ENCODE measurements at places on chromosomes 11 and 22.
A peak's percentile ranks its signal among the peaks of the same experiment; 100 is the strongest.

DNA sequence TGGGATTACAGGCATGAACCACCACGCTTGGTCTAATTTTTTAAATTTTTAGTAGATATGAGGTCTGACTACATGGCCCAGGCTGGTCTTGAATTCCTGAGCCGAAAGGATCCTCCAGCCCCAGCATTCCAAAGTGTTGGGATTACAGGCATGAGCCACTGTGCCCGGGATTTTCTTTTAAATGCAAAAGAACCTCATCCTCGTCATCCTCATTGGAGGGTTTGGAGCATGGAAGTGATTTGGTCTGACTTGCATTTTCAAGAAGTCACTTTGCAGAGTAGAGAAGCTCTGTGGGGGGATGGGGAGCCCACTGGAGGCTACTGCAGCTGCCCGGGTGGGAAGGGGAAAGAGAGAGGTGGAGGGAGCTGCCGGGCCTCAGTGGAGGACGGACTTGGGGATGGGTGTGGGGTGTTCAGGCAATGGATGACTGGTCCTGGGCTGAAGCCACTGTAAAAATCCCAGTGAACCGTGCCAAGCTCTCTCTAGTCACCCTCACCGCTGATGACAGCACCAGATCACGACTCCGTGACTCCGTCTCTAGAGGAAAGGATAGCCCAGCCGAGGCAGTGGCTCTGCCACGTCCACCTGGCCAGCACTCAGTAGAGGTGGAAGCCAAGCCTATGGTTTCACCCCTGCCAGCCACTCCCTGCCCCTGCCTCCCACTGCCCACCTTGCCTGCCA is 32.8 kb upstream of the SLC22A12 start:
- no peak for DNase-seq

DNA sequence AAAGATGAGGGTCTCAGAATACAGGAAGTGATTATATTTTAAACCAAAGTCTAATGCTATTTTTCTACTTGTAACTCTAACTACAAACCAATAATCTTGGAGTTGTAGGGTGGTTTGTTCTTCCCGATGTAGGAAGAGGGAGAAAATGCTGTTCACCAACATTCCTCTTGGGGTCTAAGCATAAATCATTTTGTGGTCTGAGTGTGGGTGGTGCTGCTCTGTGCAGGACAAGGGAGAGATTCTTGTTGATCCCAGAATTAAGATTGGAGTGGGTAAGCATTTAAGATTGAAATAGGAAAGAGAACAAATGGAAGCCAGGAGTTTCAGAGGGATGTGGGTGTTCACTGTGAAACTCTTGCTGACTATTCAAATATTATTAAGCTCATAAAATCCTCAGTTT is 38.6 kb upstream of the MMP13 start:
- DNase-seq: no peak

GRCh38 chr11:102289592-102289991 is 27.7 kb upstream of the BIRC3 start:
- DNase-seq: no peak

DNA sequence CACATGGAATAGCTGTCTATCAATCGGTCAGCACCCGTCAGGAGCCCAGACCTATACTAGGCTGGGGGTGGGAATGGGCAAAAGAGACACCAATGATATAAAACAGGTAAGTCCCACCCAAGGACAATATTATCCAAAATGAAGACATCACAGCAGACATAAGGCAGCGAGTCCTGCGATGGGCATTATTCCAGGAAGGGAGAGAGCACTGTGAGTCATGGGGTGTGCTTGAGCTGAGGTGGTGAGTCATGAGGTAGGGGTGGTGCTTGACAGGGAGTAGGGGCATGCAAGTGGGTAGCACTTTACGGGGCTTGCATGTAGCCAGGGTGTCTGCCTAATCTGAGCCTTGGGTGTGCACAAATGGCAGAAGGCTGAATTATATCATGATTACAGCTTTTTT is 605.0 kb upstream of the CADM1 start:
- no peak for DNase-seq

DNA sequence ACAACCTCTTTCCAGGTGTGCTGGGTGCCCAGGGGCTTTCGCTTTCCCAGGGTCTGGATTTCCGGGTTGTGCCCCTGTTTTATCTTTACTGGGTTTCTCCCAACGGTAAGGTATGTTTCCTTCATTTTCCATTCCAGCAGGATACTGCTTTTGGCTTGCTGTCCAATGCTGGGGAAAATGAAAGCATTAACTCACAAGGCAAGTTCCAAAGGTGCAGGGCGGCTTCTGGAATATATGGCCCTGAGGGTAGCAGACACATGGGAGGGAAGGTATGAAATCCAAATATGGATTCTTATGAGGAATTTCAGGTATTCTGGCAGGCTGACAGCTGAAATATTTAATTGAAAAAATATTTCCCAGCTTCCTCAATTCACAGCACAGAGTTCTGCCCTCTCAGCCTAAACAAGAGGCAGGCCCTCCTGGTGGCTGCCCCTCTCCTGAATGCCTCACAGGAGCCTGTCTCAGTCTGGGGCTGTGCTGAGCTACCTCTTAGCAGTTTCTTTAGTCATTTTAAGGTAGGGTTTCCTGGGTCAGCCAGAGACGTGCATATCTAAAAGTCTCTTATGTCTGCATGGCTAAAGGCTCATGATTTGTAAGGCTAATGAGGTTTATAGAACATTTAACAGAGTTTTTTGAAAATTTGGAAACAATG is 318.6 kb upstream of the B3GAT1 start:
- DNase-seq: no peak

- no peak for DNase-seq
Observed at GRCh38 chr11:16126362-16126761, 230.0 kb downstream of the SOX6 start.

GRCh38 chr22:46008291-46008690 is 31.3 kb upstream of the WNT7B start:
- no peak for DNase-seq

DNA sequence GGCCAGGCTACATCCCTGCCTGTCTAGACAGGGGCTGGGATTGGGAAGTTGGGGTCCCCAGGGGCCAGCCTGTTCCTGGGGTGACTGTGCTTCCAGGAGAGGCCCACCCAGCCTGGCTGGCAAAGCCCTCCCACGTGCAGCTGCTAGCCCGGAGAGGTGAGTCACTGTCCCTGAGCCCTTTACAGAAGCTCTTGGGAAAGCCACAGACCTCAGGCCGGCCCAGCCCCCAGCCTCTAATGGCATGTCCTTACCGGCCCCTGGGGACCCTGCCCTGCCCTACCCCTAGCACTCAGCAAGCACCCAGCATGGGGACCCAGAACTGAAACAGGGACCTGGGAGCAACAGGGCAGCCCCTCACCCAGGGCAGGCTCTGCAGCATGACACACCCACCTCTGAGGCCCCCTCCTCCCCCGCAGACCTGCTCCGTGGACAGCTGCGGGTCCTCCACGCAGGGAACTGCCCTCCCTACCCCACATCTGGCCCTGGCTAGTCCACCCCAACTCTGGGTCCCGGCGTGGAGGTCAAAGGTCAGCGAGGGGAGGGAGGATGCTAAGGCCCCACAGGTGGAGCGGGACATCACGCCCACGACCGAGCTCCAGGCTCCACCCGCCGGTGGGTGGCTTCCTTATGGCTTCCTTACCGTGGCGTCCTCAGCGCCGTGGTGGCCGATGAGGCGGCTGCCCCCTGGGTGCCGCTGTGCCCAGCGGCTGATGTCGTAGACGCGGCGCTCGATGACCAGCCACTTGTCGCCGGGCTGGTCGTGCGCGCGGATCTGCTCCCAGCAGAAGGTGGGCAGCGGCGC is 615 bp downstream of the FADS3 start:
- peak; percentile 11 for DNase-seq

GRCh38 chr11:69671734-69672465 is 3.3 kb downstream of the LTO1 start:
- DNase-seq: no peak

- DNase-seq: no peak
Observed at GRCh38 chr11:86934582-86934900, 20.7 kb downstream of the FZD4 start.

- no peak for DNase-seq
Observed at GRCh38 chr11:25755918-25756584, 575.9 kb upstream of the ANO3 start.

- DNase-seq: no peak
Observed at GRCh38 chr11:6633422-6634408, 14.5 kb upstream of the TPP1 start.

GRCh38 chr11:14642453-14642852 is 1.2 kb upstream of the PDE3B start:
- DNase-seq: no peak

DNA sequence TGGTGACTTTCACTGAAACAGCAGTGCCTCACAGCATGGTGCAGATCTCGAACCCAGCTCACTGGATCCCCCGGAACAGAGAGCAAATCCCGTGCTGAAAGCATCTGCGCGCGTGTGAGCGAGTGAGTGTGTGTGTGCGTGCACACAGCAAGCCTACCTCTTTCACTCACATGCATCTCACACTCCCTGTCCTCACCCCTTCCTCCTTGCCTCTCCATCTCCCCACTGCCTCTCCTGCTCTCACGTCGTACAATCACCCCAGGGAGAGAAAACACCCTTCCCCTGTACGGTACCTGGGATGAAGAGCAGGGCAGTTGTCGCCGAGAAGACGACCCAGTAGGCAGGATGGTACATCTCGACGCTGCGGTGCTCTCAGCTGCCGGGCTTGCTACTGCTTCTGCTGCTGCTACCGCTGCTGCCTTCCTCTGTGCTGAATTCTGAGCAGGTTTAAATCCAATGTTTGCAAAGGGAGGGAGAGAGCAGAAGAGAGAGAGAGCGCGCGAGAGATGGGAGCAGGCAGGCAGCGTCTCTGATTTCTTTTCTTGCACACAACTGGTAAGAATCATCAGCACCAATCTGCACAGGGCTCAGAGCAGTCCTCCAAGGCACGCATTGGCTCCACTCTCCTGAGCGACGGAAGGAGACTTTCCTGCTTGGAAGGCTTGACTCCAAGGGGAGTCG is at the start of gene OPCML:
TSS of gene OPCML (minus strand) at position 531 of the 681 bp plus-strand sequence.
- DNase-seq: no peak

GRCh38 chr11:123741159-123742030 is at the start of gene ZNF202:
ZNF202 (minus strand) TSS chr11:123741660; CDS start chr11:123730888, 10,772 bp downstream.
- peak; percentile 78 for DNase-seq

DNA sequence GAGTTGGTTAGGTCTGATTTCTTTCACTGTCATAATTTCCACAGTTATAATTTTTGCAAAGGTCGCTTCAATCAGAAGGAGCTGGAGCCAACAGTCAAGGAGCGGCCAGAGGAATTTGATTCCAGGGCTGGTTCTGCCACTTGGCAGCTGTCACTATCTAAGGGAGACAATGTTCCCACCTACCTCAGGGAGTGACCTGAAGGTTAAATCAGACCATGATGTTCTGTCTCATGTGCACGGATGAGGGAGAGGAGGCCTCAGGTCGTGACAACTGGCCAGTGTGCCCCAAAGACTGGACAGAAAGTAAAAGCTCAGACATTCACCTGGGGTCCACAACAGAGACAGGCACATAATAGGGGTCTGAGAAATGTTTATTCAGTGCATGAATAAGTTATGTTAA is 7.6 kb downstream of the MRGPRD start:
- DNase-seq: no peak

- no peak for DNase-seq
Observed at GRCh38 chr11:62298975-62299374, at the start of gene SCGB1D4. SCGB1D4 (minus strand) TSS chr11:62299075; CDS start chr11:62299010, 65 bp downstream.

GRCh38 chr11:100808904-100809491 is 121.9 kb downstream of the ARHGAP42 start:
- DNase-seq: no peak

GRCh38 chr22:43308060-43308830 is 34.9 kb downstream of the SCUBE1 start:
- DNase-seq: no peak
